ENCODE measurements at places on chromosomes 12 and 14.

DNA sequence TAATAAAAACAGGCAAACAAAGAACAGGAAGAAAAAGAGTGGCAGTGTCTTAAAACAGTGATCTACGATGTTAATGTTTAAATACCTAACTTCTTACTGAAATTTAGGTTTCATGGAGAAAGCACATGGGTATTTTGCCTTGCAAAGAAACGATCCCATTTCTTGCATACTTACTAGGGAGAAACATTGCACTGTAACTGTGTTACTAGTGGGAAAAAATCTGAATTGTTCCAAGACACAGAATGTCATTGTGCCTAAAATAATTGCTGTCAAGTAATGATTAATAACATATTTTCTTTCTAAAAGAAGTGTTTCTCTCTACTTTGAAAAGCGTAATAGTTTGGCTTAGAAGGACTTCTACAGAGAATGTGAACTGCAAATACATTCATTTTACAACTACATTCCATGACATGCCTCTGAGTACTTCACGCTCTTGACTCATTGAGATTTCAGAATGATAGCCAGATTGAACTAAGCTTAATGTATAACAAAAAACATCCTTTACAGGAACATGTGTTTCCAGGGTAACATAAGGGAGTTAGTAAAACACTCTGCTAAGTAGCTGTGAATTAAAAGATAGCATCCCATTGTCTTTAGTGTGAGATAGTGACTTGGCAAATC is 256.2 kb upstream of the CPNE8 start:
- DNase-seq, result no peak

DNA sequence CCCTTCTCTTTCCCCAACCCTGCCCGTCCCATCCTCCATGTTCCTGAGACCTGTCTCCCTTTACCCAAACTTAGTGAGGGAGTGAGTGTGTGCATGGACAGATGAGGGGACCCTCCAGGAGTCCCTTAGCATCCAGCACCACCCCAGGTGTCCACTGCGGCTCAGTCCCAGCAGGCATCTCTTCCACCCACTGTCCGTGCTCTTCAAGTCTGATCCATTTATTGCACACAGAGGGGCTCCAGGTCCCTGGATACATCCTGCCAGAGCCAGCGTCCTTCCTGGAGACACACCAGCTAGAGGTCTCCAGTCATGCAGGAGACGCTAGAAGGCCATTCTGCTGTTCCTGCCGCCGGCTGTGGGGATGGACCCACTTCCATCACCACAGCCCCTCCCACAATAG is 239.2 kb downstream of the ADGRD1 start:
- no peak for DNase-seq

- no peak for DNase-seq
Measured at GRCh38 chr12:5524116-5524768, 92.3 kb downstream of the NTF3 start.

- no peak for DNase-seq
Measured at GRCh38 chr14:22252686-22253085, 336.3 kb downstream of the DAD1 start.

GRCh38 chr12:3379079-3379478 is 111.9 kb upstream of the PRMT8 start:
- no peak for DNase-seq

GRCh38 chr12:131033486-131033885 is 79.8 kb downstream of the ADGRD1 start:
- DNase-seq, result no peak

- no peak for DNase-seq
Measured at GRCh38 chr12:115620816-115621215, 656.7 kb downstream of the MED13L start.

DNA sequence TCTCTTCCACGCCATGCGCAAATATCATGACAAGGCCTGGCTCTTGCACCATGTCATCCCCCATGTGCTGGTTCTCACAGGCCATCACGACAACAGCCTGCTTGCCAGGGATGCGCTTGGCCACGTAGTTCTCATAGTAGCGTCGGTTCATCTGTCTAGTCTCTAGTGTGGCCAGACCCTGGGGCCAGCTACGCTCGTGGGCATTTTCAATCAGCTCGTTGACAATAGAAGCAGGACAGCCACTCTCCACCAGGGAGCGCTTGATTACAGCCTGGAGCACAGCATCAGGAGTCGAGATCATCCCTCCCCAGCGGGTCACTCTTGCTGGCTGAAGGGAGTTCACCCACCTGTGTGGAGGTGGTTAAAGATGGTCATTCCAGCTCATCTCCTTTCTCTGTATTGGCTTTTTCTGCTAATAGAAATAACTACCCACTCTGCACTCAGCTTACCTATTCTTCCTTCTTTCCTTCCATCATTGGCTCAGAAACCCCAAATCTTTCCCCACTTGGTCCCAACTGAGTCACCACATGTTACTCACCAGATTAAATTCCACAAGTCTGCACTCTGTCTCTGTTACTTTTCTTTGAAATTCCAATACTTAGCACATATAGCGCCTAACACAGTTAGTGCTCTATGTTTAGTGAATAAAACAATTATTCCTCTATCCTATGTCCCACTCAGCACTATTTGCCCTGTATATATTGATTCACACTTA is 15.1 kb downstream of the RNF41 start:
- DNase-seq, result no peak

DNA sequence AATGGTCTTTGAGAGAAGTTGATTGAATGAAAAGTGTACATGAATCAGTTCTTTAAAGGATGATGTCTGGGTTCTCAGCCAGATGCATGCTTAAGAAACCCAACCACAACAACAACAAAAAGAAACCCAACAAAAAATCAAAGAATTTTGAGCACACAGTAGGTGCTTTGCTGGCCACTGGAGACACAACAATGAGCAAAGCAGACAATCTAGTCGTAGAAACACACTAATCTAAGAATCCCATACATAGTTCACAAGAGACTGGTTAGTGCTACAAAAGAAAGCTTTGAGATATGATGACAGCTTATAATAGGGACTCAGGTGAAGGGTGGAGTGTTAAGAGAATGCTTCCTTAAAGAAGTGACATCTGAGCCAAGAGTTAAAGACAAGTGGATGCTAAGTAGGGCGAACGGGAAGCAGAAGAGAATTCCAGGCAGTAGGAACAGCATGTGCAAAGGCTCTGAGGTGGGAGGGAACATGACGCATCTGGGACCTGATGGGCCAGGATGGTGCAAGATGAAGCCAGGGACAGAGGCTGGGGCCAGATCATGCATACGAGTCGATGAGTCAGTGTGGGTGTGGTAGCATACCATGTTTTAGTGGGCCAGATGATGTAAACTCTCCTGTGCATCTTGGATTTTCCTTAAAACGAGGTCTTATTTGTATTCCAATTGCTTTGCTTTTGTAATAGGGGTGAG is 4.6 kb upstream of the HIP1R start:
- DNase-seq, result no peak

GRCh38 chr12:5565933-5566599 is 134.2 kb downstream of the NTF3 start:
- no peak for DNase-seq

- DNase-seq, result no peak
Measured at GRCh38 chr12:122205053-122205925, 1.8 kb downstream of the B3GNT4 start.

- no peak for DNase-seq
Measured at GRCh38 chr14:106737021-106737420, 1210.6 kb downstream of the TMEM121 start.

- no peak for DNase-seq
Measured at GRCh38 chr12:5417500-5417899, 14.4 kb upstream of the NTF3 start.

DNA sequence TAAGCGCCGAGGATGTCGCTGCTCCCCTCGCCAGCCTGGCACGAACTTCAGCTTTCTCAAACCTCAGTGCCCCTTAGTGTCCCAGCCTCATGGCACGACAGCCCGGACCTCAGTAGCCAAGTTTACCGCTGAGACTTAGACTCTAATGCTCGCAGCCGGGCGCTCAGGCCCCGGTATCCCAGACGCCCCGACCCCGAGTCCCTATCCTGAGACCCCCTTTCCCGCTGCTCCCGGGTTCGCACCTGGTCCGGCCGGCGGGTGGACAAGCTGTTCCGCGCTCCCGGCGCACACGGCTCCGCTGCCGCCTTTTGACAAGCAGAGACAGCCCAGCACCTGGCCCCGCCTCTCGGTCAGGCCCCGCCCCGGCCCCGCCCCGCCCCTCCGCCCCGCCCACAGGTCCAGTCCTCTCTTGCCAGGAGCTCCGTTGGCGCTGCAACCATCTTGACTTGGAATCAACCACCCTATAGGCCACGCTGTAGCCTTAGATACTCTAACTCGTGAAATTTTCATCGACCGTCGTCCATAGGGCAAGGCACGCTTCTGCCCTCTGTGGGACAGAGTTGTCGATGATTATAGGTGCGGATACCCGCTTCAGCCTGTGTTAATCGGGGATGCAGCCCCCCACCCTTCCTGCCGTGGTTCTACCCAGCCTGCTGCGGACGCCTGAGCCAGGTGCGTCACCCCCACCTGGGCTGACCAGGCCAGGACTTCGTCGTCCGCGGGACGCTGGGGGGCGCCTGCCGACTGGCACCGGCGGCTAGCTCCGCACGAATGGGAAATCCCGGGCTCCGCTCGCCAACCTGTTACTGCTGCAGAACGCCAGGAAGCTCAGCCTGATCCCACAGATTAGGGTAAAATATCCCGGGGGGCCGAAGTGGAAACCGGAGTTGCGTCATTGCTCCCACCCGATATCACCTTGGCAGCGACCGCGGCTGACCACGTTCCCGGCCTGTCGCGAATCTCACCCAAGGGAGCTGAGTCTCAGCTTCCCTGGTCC is at the start of gene VDR:
VDR (minus strand) TSS at position 282 of the 997 bp plus-strand sequence. CDS start 25,881 bp downstream, outside the sequence.
- DNase-seq, result peak; percentile 65

DNA sequence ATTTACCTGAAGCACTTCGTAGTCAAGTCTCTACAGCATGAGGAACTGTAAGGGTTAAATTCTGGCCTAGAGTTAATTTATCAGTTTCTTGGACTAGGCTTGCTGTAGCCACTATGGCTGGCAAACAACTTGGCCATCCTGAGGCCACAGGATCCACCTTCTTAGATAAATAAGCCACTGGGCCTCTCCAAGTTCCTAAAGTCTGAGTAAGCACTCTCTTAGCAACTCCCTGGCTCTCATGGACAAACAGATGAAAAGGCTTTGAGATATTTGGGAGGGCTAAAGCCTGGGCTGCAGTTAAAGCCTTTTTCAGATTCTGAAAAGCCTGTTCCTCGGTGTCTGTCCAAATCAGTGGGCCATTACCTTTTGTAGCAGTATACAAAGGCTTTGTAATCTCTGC is 675.0 kb downstream of the TMEM121 start:
- no peak for DNase-seq

- DNase-seq, result peak; percentile 45
Measured at GRCh38 chr12:44847888-44848702, 28.0 kb downstream of the NELL2 start.

DNA sequence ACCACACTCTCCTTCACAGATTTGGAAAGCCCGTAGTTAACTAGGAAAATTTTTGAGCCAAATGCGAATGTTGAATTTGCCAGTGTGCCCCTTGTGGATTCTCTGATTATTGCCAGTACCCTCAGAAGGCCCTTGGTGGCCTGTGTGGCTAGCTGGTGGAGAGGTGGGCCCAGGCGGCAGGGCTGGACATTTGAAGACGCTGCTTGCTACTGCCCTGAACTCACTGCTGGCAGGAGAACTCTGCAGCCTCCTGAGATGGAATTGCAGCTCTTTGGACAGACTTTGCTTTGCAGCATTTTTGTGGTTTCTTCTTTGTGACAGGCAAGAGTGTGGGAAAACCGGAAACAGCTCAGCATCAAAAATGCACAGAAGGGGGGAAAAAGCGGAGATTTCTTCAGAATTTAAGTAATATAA is 97.6 kb downstream of the TGFB3 start:
- no peak for DNase-seq

GRCh38 chr14:68794851-68795596 is 2.2 kb upstream of the ZFP36L1 start:
- peak; percentile 23 for DNase-seq

DNA sequence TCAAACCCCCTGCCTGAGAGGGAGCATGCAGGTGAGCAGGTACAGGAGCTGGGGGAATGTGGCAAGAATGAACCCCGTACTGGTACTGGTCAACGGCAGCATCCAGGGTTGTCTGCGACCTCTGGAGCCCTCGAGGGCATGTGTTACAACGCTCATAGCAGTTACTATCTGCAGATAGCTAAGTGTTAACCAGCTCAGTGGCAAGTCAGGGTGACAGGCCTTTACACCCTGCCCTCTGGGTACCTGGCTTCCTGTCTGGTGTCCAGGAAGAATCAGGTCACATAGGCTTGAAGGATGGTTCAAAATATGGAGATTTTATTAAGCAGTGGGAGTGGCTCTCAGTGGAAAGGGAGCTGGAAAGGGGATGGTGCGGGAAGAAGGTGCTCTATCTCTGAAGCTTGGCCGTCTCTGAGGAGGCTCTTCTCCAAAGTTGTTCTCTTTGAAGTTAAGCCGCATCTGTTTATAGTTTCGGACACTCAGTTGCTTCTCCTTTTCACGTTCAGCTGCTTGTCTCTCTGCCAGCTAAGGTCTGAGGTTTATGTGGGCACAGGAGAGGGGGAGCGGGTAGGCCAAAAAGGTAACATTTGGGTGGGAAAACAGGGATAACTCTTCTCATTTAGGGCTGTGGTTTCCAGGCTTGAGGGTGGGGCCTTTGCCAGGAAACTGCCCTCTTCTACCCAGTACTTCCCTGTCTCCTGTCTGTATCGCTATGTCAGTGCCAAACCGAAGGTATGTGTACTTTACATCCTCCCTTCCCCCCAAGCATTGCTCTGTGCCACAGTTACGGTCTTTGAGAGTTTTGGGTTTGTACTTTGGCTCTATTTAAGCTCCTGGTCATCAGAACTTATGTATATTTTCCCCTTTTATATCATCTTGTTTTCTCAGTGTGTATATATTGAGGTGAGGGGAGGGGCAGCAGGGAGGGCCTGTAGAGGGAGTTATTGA is 305.8 kb downstream of the RGS6 start:
- no peak for DNase-seq

GRCh38 chr14:51504669-51505068 is 147.0 kb upstream of the FRMD6 start:
- DNase-seq, result no peak

- no peak for DNase-seq
Measured at GRCh38 chr12:67758119-67758518, 109.6 kb downstream of the DYRK2 start.

- no peak for DNase-seq
Measured at GRCh38 chr12:66538970-66539369, 139.9 kb downstream of the GRIP1 start.

Measured in effector memory CD4-positive, alpha-beta T cell (primary cell).